ENCODE measurements at places on chromosomes 7 and 10. TPM values are rescaled to one million over a fixed set of nuclear protein-coding genes. Genes with fewer than 3 reads are reported as not detected.
A peak's percentile ranks its signal among the peaks of the same experiment; 100 is the strongest.

DNA sequence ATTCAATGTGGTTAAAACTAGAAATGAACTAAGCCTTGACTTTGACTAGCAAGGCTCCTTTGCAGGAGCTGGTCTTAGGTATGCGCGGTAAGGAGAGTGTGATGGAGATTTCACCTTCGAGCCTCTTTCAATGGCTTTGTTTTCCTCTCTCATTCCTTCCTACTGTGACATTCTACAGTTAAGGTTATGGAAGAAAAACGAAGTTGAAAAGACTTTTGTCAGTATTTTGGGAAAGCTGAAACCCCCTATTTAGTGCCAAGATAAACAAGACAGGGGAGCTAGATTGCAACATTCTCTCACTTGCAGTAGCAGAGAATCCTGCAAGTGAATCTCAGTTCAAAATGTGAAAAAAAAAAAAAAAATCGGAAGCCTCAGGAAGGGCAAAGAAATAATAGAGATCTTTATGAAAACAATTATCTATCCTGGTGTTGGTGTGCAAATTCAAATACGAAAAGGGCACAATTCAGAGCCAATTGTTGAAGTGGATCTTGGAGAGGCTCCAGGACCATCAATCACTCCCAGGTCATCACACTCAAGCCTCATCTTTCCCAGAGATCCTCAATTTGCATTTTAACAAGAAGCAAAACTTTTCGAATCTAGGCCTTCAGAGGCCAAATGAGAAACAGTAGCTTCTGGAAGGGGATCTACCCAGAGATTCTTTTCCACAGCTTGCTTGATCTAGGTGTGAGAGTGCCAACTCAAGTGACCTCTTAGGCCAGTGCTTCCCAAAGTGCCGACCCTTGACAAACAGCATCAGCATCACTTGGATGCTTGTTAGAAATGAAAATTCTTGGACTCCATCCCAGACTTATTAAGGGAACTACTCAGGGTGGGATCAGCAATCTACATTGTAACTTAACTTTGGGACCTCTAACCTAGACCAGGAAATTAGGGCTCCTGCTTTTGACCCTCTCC is 163.8 kb downstream of the INHBA start:
- DNase-seq: no peak

DNA sequence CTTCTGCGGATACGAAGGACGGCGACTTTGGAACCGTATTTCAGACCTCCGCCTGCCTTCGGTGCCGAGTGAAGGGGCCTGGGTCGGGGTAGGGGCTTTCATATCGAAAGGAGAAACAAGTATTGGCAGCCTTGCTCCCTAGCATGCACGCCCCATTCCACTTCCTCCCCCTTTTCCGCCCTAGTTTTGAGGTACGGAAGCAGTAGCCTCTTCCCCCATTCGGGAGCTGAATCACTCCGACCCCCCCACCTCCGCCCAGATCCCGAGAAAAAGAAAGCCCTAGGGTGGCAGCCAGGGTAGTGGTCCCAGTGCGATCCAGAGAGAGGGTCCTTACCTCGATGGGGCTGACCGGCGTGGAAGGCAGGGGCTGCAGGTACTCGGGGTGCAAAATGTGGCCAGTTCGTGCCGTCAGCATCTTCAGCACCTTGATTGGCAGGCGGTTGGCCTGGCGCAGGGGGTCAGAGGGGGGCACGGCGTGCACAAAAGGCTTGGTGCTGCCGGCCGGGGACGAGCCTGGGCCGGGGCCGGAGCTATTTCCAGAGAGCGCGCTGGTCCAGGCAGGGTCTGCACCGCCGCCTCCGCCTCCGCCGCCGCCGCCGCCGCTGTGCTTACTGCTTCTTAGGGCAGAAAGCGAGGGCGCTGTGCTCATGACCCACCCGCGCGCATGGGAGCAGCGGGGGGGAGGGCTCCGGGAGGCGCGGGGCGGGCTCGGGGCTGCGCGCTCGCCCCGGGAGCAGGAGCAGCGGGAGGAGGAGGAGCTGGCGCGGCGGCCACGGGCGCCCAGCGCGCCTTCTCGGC is 594 bp downstream of the ZNF503 start:
- DNase-seq: peak; percentile 48

GRCh38 chr10:130422366-130423324 is 286.5 kb downstream of the GLRX3 start:
- DNase-seq: no peak

DNA sequence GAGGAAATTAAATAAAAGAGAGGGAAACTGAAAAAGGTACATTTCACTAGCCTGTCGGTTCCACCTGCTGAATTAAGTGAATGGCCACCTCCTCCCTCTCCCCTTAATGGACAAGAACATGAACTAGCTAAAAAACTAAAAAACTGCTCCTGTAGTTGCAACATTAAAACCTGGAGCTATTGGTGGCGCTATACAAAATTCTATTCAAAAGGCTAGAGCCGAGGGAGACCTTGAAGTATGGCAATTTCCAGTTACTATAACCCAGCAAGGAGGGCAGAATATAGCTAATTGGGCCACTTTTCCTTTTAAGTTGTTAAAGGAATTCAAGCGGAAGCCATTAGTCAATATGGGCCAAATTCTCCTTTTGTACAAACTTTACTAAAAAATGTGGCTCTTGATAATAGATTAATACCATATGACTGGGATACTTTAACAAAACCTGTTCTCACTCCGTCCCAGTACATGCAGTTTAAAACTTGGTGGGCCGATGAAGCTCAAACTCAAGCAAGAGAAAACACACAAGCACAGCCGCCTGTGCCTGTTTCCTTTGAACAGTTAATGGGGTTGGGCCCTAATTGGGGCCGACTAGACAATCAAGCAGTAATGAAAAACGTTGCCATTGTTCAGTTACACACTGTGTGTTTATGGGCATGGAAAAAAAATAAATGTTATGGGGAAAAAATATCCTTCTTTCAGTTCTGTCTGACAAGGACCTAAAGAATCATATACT is 6.5 kb upstream of the CHST3 start:
- no peak for DNase-seq

Gene BTBD16
- not detected for total RNA-seq

DNA sequence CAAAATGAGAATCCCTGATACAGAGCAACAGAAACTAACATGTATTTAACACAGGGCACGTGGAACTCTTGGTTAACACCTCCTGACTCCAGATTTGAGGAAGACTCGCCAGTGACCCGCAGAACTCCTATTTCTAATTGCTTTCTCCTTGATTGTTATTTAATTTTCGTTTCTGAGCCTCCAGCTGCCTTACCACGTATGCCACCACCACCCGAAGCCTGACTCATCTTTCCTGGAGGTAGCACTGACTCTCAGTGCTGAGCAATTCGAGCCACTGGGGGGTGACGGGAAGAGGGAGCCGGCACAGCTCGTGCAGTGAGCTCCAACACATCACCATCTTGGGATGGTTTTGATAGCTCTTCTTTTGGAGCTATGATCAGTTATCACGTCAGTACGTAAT is 273.9 kb upstream of the MGMT start:
- DNase-seq: no peak

DNA sequence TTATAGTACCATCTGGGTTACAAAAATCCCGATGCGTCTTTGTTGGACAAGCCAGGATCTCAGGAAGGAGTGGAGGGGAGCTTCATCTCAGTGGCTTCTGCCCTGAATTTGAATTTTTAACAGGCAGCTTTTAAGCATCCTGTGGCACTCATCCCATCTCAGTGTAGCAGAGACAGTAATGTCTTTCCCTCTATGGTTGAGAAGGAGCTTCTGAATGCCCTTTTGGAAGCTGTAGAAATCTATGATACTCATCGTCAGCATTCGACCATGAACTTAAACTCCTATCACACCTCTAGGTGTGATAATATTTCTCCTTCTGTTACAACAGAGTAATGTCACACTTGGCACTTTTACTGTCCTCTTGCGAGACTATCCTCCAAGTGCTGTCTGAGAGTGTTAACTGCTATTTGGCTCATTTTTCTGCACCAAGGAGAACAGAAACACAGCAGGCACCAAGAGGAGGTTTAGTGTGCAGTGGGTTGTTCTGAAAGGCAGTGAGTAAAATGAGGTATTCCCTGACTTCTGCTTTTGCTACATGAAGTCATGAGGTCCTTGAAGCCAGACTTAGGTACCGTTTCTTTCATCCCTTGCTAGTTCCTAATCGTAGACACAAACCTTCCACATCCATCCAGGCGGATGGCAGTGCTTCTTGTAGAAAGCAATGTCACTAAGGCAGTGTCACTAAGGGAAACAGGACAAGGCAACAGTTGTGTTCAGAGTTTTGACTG is 177.4 kb downstream of the CELF2 start:
- no peak for DNase-seq
